Activated T-helper 1 cell treated with Interleukin-2 at 50 U/mL for 16 hours (primary cell): ENCODE measurements at places on chromosomes 11 and 22.

DNA sequence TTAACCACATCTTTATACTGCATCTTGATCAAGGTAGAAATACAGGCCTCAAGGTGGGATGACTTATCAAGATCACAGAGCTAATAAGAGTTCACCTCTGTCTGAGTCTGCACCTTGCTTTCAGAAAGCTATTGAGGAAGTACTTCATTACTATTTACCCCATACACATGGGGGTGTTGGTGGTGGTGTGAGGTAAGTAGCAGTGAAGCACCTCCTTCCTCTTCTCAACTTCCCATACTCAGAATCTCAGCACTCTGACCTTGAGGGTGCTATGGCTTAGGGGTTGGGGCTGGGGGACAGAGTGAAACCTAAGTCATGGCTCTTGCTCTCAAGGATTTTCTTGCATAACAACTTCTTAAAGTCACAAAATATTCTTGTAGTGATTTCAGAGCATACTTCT lies 56.9 kb downstream of the ME3 start:
- no peak for DNase-seq

DNA sequence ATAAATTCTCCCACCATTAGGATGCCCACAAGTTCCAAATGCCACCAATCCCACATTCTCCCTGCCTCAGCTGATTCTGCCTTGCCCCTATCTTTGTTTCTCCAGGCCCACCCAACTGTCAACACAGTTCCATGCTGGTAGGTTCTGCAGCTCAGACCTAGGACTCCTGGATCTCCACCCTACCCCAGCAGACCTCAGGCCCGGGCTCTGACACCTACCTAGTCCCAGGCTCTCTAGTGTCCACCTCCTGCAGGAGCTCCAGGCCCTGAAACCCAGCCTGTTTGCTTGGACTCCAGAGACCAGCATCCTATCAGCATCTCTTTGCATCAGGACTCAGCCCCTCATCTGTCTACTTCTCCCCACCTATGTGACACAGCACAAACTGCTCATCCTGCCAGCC lies 86.5 kb downstream of the PDE2A start:
- no peak for DNase-seq

GRCh38 chr11:32267679-32268187 lies 167.6 kb downstream of the WT1 start:
- no peak for DNase-seq

GRCh38 chr11:68373189-68373814 lies 60.9 kb downstream of the LRP5 start:
- DNase-seq = no peak

DNA sequence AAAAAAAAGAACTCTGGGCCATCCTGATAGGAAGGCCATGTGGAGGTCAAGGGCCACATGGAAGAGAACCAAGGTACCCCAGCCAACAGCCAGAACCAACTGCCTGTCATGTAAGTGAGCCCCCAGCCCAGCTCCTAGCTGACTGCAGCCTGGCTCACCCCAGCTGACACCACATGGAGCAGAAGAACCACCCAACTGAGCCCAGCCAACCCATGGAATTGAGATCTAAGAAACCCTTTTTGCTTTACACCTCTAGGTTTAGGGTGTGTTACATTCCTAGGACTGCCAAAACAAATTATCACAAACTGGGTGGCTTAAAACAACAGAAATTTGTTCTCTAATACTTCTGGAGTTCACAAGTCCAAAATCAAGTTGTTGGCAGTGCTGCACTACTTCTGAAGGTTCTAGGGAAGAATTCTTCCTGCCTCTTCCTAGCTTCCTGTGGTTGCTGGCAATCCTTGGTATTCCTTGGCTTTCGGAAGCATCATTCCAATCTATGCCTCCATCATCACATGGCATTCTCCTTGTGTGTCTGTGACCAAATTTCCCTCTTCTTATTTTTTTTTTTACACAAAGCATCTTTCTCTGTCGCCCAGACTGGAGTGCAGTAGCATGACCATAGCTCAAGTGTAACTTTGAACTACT lies 4.4 kb downstream of the C11orf86 start:
- DNase-seq = no peak

DNA sequence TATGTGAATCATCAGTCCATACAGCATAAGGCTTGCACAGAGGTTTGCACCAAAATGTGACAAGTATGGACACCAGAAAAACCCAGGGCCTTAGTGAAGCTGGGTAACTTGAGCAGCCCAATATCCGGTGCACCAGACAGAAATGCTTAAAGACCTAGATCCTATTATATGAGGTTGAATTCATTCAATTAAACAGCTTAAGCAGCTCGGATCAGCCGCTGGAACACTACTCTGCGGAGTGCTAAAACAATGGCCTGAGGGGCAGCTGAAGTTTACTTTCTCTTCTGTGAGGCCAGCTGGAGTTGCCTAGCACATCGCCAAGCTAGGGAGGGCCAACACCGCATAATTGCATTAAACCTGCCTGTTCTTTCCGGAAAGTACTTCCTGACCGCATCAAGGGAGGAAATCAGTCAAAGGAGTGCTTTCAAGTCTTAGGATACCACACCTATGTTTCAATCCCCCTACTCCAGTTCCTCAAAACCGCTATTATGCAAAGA lies 17.0 kb upstream of the FAM181B start:
- no peak for DNase-seq

DNA sequence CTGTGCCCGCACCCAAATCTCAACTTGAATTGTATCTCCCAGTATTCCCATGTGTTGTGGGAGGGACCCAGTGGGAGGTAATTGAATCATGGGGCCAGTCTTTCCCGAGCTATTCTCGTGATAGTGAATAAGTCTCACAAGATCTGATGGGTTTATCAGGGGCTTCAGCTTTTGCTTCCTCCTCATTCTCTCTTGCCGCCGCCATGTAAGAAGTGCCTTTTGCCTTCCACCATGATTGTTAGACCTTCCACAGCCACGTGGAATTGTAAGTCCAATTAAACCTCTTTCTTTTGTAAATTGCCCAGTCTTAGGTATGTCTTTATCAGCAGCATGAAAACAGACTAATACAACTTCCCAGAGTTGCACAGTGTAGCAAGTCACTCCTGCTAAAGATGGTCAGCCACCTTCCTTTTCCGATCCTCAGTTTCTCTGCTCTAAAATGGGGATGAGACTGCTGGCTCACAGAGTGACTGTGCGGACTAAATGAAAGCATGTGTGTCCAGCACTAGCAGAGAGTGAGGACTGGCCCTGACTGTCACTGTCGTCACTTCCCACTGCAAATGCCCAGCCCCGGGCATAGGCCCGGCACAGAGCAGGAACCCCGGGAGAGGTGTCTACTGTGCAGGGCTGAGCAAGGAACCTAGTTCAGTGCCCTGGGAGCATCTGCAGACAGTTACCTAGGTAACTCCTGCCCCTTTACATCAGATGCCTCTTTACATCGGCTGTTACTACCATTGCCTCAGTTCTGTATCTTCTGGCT lies 9.5 kb downstream of the TSKU start:
- no peak for DNase-seq
